ENCODE measurements at places on chromosomes 5 and 9. TPM values are rescaled to one million over a fixed set of nuclear protein-coding genes. Genes with fewer than 3 reads are reported as not detected.
A peak's percentile ranks its signal among the peaks of the same experiment; 100 is the strongest.

TGFBI gene
- total RNA-seq: 496 TPM

ADRA1B gene
- total RNA-seq: 0.43 TPM

EPB41L4B gene
- 0.32 TPM for total RNA-seq

DMGDH gene
- 4.5 TPM for total RNA-seq

TSSK1B gene
- 0.64 TPM for total RNA-seq

ANKRD33B gene
- 1.6 TPM for total RNA-seq

ESM1 gene
- total RNA-seq: under 0.01 TPM

CD72 gene
- 0.86 TPM for total RNA-seq

ATG10 gene
- total RNA-seq: 9.1 TPM

ENHO gene
- not detected for total RNA-seq

CDH6 gene
- total RNA-seq: 3.9 TPM

HACD4 gene
- total RNA-seq: 10.0 TPM

SH3RF2 gene
- 2.2 TPM for total RNA-seq

NOL6 gene
- total RNA-seq: 32.4 TPM

FGF18 gene
- total RNA-seq: under 0.01 TPM

FAM221B gene
- not detected for total RNA-seq

CCDC171 gene
- 2.3 TPM for total RNA-seq

GDNF gene
- total RNA-seq: 0.43 TPM

LIFR gene
- 40.2 TPM for total RNA-seq

IFNK gene
- not detected for total RNA-seq

SPINK7 gene
- not detected for total RNA-seq

DNA sequence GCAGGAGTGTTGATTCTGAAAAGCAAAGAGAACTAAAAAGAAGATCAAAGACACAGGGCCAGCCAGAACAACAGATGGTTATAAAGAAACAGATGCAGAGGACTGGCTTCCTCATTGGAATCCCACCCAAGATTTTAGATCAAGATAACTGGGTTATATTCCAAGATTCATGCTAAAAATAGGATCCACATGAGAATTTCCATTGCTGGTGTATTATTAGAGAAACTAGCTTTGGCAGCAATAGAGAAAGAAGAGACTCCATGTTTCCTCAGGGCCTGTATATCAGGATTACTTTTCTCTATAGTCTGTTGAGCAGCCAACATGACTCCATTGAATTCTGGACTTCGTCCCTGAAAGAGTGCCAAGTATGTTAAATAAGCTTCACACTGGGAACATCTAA lies 367.3 kb downstream of the TUSC1 start:
- DNase-seq: no peak

DNA sequence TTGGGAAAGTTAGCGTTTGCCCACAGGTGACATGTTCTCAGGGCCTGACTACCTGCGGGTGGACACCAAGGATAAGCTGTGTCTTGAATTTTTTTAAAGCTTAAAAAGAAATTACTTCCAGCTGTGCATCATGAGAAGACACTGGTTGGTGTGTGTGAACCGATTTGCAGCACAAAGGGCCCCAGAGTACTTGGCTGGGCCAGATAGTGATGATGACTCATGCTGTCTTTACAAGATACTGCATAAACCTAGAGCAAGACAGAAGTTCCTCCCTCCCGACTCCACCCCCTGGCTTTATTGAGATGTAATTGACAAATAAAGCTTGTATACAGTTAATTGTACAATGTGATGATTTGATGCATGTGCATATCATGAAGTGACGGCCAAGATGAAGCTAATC lies 212.8 kb downstream of the NXNL2 start:
- peak; percentile 98 for DNase-seq

GRCh38 chr9:132559711-132560110 lies 22.7 kb upstream of the BARHL1 start:
- DNase-seq: no peak

GRCh38 chr5:138336952-138337684 lies 948 bp upstream of the FAM53C start:
- DNase-seq: peak; percentile 88

- no peak for DNase-seq
Observed at GRCh38 chr9:121950441-121950840, 142.7 kb downstream of the TTLL11 start.

DNA sequence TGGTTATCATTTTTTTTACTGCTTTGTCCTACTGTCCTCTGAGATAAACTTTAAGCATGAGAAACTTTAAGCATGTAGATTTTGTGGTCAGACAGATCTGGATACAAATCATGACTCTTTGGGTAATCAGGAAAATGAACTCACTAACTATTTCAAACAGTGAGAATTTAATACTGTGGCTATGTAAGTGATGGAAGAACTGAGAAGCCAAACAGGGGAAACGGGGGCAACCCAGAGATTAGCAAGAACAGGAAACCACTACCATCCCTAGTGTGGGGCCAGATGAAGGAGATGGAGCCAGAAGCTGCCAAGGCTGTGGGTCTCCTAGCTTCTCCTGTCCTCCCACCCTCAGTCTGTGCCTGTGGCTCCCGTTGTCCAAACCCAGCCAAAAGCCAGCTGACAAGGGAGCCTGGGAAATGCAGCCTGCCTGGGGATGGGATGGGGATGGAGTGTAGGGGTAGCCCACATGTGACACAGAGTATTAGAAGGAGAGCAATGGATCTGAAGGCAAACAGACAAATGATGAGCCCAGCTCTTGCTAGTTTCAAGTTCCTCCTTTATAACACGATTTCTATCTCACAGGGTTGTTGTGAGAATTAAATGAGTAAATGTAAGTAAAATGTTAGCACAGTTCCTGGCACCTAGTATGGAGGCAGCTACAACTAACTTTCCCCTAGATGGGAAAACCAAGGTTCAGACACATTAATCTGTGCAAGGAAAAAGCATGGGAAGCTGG lies 27.7 kb upstream of the CDC23 start:
- no peak for DNase-seq

GRCh38 chr5:11797132-11797531 lies 107.1 kb downstream of the CTNND2 start:
- no peak for DNase-seq

DNA sequence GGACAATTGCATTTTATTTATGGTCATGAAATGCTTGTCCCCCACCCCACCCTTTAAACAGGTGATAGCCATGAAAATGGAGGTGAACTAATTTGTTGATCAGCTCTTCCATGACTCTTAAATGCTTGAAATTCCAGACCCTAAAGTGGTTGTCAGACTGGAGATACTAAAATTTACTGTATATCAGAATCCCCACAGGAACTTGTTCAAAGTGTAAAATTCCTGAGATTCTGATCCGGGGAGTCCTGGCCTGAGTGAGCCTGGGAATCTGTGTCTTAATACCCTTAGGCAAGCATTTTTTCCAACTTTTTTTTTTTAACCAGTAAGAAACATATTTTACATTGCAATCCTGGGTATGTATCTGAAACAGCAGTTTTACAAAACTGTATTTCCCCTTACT lies 4.7 kb downstream of the SKP2 start:
- peak; percentile 81 for DNase-seq

DNA sequence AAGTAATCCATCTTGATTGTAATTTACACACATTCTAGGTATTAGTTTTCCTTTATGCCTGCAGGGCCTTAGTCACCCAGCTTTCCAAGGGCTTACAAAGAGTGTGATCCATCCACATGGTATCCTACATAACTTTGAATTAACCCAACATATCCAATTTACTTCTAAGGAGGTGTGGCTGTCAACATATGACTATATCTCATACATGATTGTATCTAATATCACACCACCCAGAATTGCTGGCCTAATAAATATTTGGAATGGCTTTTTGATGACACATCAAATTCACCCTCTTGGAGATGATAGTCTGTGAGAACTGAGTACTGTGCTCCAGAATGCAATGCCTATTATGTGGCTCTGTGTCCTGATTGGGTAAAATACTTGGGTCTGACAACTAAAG lies 363.3 kb upstream of the GRIN3A start:
- DNase-seq: no peak

DNA sequence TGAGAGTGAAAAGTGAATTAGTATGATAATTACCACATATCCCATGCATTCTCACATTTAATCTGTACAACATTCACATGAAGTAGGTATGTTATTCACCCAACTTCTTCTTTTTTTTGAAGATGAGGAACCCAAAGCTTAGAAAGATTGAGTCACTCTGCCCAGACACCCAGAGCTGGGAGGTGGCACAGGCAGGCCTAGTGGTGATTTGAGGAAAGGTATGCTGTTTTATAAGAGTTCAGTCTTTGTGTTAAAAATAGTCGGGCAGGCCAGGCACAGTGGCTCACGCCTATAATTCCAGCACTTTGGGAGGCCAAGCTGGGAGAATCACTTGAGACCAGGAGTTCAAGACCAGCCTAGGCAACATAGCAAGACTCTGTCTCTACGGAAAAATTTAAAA lies 285.3 kb downstream of the NR3C1 start:
- no peak for DNase-seq

- DNase-seq: no peak
Observed at GRCh38 chr9:89902450-89903140, 297.8 kb downstream of the GADD45G start.

GRCh38 chr5:136639616-136640015 lies 274.3 kb upstream of the TRPC7 start:
- DNase-seq: no peak

GRCh38 chr9:95305770-95306492 lies 11.6 kb downstream of the FANCC start:
- DNase-seq: peak; percentile 65

DNA sequence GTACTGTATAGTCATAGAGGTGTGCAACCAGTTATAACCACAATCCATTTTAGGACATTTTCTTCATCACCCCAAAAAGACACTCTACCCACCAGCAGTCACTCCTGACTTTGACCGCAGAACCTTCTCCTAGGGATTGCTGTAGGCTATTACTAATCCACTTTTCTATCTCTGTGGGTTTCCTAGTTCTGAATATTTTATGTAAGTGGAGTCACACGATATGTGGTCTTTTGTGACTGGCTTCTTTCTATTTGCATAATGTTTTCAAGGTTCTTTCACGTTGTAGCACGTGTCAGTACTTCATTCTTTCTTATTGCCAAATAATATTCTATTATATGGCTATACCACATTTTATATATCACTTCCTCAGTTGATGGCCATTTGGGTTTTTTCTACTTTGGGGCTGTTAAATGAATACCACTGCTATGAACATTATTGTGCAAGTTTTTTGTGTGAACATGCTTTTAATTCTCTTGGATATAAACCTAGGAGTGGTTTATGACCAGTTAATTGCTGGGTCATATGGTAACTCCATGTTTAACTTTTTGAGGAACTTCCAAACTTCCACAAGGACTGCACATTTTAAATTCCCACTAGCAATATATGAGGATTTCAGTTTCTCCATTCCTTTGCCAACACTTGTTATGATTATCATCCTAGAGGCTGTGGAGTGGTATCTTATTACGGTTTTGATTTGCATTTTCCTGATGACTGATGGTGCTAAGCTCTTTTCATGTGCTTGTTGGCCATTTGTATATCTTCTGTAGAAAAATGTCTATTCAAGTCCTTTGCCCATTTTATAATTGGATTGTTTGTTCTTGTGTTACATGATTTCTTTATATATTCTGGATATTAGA lies 37.8 kb downstream of the MRRF start:
- DNase-seq: peak; percentile 51

DNA sequence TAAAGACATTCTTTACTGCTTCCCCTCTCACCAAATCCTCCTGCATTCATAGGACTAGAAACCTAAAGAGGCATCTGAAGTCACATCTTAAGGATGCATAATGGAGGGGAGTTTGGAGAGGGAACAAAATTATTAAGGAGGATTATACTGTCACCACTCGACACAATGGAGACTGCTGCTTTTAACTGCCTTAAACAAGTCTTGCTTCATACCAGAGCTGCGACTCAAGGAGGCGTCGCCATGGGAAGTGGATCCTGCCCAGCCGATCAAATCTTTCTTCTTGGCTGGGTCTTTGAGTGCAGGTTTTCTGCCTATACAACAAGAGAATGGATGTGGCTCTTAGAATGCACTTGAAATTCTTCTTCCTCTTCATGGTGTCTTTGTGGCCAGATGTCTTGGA lies 66.7 kb upstream of the FOXE1 start:
- no peak for DNase-seq

GRCh38 chr5:751496-751895 lies 33.0 kb downstream of the ZDHHC11B start:
- no peak for DNase-seq

- DNase-seq: peak; percentile 79
Observed at GRCh38 chr5:38373743-38374142, 115.4 kb downstream of the EGFLAM start.

- DNase-seq: no peak
Observed at GRCh38 chr5:40430101-40430710, 249.5 kb upstream of the PTGER4 start.

GRCh38 chr5:94908889-94909480 lies 290.5 kb downstream of the SLF1 start:
- peak; percentile 48 for DNase-seq

DNA sequence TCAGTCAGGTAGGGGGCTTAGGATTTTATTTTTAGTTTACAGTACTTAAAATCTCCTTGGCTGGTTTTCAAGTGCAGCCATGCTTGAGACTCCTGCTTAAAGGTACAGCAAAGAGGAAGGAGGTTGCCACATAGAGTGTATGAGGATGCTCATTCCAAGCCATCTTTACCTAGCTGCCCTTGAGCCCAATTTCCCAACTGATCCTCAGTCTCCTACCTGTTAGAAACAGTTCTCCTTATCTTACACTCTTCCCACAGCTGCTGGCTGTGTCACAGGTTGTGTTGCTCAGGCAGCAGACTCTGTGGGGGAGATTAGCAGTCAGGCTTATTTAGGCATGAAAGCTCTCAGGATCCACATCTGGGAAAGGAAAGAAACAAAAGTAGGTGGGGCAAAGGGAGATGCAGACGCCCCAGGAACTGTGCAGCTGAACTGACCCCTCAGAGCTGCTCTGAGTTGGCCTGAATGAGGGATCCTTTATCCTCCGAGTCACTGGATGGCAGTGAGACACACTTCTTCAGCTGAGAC lies 95.1 kb downstream of the NMUR2 start:
- no peak for DNase-seq

DNA sequence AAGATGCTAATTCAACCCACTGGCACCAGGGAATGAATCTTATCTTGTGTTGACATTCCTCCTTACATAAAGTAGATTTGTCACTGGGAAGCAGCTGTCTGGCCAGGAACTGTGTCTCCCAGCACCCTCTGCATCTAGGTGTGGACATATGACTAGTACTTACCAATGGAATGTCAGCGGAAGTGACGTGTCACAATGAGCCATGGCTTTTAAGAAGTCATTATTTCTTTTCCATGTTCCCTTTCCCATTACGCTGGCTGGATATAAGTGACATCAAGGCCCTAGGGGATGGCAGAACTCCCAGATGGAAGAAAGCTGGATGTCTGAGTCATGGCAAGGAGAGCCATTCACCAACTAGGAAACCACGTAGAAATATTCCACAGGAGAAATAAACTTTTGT lies 84.7 kb upstream of the MAST4 start:
- DNase-seq: no peak

- DNase-seq: peak; percentile 60
Observed at GRCh38 chr5:69007726-69008368, 86.0 kb upstream of the SLC30A5 start.

DNA sequence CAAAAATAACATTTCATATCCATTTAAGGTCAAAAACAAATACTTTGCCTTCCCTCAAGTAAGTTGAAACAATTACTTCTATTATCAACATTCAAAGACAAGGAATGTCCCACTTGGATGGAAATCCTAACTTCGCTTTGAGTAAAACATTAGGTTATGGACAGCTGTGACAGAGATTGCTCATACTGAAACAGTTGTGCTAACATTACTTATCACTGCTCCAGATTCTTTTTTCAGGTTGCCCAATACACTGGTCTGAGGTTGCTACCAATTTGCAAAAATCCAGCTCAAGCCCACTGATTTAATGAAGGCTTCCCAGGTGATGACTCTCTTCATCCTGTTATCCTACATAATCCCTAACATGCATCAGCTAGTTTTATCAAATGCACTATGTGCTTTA lies 98.3 kb downstream of the UBAP2 start:
- DNase-seq: peak; percentile 7

GRCh38 chr9:89603767-89604665 lies 796 bp upstream of the GADD45G start:
- DNase-seq: peak; percentile 78
